ENCODE measurements at places on chromosomes 5 and 9.
A peak's percentile ranks its signal among the peaks of the same experiment; 100 is the strongest.

DNA sequence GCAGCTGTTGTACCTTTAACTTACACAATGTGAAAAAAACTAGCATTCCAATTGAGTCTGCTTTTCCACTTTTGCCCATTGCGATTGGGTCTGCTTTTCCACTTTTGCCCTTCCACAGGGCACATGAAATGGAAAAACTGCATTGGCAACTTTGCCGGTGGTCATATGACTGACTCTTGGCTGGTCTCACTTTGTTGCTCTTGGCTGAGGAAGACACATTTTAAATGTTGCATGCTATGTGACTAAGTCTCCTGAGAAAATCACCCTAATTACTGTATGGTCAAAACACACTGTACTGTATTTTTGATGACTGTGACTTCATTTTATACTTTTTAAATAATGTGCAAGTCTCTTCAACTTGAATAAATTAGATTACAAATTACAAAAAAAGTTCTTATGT lies 1.6 kb upstream of the OXCT1 start:
- peak; percentile 47 for DNase-seq

GRCh38 chr5:142016556-142016955 lies 3.7 kb upstream of the GNPDA1 start:
- DNase-seq = peak; percentile 49

DNA sequence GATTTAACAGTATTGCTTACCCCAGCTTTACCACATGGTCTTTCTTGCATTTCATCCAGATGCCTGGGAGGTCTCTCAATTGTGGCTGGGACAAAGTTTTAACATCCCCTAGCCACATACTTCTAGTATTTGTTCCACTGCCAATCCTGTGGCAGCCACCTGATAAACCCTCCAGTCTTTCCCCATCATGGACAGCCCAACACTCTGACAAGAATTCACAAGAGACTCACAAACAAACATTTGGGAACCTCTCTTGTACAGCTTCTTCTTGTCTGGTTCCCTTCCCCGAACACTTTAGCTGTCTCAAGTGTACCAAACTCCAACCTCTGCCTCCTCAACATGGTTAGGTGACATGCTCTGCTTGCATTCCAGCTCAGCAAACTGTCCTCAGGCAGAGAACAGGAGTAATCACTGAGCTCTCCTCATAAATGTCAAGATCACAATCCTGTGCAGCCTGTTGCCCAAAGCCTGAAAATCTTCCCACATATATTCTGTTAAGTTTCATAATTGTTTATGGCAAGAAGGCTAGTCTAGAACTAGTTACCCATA lies 59.7 kb downstream of the STRBP start:
- no peak for DNase-seq

DNA sequence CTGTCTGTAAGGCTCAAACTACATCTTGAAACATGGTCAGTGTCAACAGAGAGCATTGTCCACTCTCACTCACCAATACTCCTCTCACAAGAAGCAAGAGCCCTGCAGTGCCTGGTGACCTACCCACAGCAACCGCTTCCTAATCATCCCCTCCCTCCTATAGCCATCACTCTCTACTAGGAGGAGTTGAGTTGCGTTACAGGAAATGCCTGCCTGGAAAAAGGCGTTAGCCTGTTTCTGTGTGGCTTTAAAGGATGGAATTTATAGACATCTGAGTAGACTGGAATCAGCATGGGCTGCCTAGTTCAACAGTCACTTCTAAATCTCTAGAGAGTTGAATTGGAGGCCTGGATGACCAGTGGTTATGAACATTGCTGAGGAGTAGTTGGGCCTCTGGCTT lies 108.3 kb upstream of the FER start:
- no peak for DNase-seq

GRCh38 chr5:132429463-132430440 lies 60.2 kb downstream of the SLC22A5 start:
- DNase-seq = no peak

- no peak for DNase-seq
Measured at GRCh38 chr5:169705322-169705721, 68.2 kb downstream of the DOCK2 start.

DNA sequence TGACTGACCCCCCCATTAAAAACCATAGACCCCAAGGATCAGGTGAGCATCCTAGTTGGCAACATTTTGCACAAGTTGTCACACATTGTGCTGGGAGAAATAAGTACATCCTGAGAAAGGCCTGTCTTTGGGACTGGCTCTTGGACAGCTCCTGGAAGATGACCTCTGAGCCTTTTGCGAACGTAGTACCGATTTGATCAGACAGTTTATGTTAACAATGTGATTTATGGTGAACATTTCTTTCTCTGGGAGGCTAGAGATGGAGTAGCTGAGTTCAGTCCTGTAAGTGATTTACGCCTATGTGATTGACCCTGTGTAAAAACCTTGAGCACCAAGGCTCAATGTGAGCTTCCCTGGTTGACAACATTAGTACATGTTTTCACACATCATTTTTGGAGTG lies 41.7 kb downstream of the LOX start:
- DNase-seq = no peak

GRCh38 chr9:7169717-7170389 lies 412.1 kb downstream of the KDM4C start:
- DNase-seq = no peak

GRCh38 chr5:154244476-154244875 lies 53.9 kb downstream of the GALNT10 start:
- DNase-seq = no peak

DNA sequence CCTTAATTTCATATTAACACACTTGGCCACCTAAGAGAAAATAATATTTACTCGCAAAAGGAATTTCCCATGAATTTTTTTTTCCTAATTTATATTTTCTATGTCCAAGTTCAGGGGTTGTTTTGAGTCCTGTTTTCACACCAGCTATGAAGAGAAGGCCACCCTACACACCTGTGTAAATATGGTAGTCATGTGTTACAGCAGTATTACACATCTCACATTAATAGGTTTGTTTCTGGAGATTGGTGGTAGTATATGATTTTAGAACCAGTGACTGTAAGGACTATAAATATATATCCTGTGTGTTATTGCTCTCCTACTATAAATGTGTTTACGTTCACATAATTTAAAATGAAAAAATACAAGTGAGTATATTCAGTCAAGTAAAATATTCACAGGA lies 147.5 kb downstream of the PAM start:
- no peak for DNase-seq

DNA sequence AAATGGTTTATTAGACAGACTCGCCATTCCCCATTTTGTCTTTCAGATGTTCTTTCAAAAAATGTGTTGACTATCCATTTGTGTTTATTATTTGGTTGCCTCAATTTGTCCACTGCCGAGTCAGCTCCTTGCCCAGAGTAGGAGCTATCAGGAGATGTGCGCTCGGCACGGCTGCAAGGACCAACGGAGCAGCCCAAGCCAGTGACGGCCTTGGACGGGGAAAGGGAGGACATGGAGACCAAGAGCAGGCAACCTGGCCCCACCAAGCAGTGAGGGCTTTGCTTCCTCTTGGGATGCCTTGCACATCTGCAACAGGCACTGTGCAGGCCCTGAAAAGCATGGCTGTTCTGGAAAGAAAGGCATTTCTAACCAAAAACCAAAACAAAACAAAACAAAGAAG lies 69.8 kb downstream of the DEPDC1B start:
- no peak for DNase-seq
